ENCODE measurements at places on chromosomes 3 and 15. TPM values are rescaled to one million over a fixed set of nuclear protein-coding genes. Genes with fewer than 3 reads are reported as not detected.

Gene NOX5
- total RNA-seq = 0.27 TPM

DNA sequence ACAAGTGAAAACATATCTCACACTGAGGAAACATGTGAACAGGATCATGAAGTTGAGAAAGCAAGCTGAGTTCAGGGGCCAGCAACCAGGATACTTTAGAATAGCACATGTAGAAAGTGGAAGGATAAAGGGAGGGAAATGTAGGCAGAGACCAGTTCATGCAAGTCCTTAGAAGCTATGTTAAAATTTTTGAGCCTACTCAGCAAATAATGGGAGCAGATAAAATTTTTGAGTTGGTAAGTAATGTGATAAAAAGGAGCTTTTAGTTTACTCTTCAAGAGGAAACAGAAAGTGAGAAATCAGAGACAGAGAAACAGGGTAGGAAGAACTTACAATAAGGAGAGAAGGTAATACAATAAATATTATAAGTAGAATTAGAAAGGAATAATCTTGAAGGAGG, 105.6 kb upstream of the ZBTB20 start:
- H3K4me1 ChIP-seq = no peaks in the 10 kb centered on the region
- H3K27ac ChIP-seq = no peak overlapping the region
- no peak for DNase-seq
- no peaks in the 10 kb centered on the region for H3K27me3 ChIP-seq
- H3K36me3 ChIP-seq = no peaks in the 10 kb centered on the region

DNA sequence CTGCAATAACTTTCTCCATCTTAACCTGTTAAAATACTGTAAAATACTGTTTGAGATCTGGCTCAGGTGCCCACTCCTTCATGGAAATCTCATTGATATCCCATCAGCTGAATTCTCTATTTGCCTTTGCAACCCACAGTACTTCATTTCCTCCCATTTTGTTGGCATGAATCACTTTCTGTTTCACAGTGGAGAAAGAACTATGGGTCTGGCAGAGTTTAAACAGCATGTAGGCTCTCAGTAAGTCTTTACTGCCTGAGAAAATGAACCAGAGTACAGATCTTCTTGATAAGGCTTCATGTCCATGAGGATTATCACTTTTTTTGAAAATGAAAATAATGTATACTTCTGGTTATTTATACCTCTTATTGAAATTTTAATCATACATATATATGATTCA, 245.9 kb downstream of the NAALADL2 start:
- no peak overlapping the region for H3K27ac ChIP-seq
- no peaks in the 10 kb centered on the region for H3K36me3 ChIP-seq
- no peak overlapping the region for H3K4me3 ChIP-seq
- no peaks in the 10 kb centered on the region for H3K27me3 ChIP-seq
- no peaks in the 10 kb centered on the region for H3K4me1 ChIP-seq

DNA sequence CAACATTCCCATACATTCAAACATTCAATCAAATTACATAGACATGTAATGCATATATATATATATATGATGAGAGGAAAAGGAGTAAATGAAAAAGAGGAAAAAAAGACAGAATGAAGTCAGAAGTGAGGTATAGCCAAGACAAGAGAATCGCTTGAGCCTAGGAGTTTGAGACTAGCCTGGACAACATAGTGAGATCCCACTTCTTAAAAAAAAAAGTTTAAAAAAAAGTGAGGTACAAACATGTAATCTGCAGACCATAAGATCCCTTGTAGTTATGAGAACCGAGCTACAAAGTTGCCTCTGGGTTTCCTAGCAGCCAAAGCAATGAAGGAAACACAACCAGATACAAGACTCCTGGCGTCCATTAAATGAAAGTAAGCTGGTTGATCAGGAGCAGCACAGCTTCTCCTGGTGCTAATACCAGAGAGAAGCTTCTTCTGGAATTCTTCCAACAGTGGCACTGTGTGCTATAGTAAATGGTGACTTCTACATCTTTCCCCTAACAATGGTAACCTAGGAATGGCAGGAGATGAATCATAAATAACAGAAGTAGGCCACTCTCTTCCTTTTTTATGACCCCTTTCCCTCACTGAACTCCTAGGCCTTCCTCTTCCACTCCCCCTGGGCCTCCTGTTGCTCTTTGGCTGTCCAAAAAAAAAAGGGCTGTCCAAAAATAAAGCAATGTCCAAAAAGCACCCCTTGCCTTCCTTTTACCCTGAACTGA, 3.5 kb downstream of the KCNMB3 start:
- no peak for DNase-seq
- no peaks in the 10 kb centered on the region for H3K36me3 ChIP-seq
- no peak overlapping the region for H3K4me3 ChIP-seq
- H3K27me3 ChIP-seq = no peaks in the 10 kb centered on the region
- H3K4me1 ChIP-seq = no peaks in the 10 kb centered on the region

- no peaks in the 10 kb centered on the region for H3K36me3 ChIP-seq
- no peak overlapping the region for H3K4me3 ChIP-seq
- H3K4me1 ChIP-seq = no peaks in the 10 kb centered on the region
- no peaks in the 10 kb centered on the region for H3K27me3 ChIP-seq
- no peak for DNase-seq
- H3K27ac ChIP-seq = no peak overlapping the region
These were observed 129.9 kb upstream of the OSTN start for GRCh38 chr3:191068946-191069813.

Gene HEG1
- 244 TPM for total RNA-seq

Gene SLC30A4
- total RNA-seq = 12.5 TPM

GRCh38 chr15:87144775-87145174, 1065.1 kb downstream of the AGBL1 start:
- no peak for DNase-seq
- no peaks in the 10 kb centered on the region for H3K4me1 ChIP-seq
- H3K4me3 ChIP-seq = no peak overlapping the region
- no peaks in the 10 kb centered on the region for H3K36me3 ChIP-seq
- no peak overlapping the region for H3K27ac ChIP-seq
- H3K27me3 ChIP-seq = no peaks in the 10 kb centered on the region

All from thyroid gland (tissue), 4 donors.